ENCODE measurements at places on chromosomes 5 and 9.

DNA sequence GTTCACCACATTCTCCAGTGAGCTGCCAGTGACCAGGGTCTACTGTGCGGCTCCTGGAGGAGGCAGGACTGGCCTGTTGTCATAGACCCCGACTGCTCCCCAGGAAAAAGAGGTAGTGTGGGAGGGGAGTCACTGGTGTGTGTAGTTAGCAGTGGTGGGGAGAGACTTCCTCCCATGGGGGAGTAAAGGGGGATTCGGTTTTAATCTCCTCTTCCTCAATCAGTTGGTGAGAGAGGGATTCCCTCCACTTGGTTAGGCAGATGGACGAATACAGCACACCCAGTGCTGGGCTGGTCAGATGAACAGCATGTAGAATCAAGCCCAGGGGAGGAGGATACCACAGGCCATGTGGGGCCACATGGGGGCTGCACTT lies 207.6 kb upstream of the S1PR3 start:
- no peak for DNase-seq

GRCh38 chr5:123125962-123126732 lies 37.1 kb downstream of the PRDM6 start:
- DNase-seq, result no peak

GRCh38 chr5:128674837-128675446 lies 136.9 kb upstream of the FBN2 start:
- peak; percentile 44 for DNase-seq

GRCh38 chr5:24073107-24073506 lies 565.7 kb downstream of the PRDM9 start:
- DNase-seq, result no peak

- no peak for DNase-seq
These were observed 1860.7 kb upstream of the WWC1 start for GRCh38 chr5:166430491-166431319.

DNA sequence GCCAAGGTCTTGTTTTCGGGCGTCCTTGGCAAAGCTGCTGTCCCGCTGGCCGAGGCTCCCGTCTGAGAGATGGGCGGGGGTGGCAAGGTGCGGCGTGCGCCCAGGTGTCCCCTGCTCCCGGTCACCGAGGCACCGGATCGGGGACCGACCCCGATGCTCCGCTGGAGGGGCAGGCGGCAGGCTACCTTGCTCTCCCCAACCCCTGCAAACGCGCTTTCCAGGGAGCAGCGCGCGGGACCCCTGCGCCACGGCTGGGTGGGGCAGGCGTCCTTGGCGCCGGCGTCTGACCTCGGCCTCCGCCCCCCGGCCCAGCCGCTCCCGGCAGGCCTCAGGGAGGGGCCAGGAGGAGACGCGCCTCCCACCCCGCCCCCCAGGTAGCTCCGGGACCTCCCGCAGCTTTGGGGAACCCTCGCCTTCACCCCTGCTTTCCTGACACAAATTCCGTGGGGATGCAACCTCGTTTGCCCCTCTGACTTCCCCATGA lies 551 bp downstream of the N4BP3 start:
- DNase-seq, result no peak

- peak; percentile 98 for DNase-seq
These were observed 50.5 kb upstream of the EXOC3 start for GRCh38 chr5:392431-392988.

- DNase-seq, result peak; percentile 11
These were observed 105.7 kb upstream of the HAND1 start for GRCh38 chr5:154583671-154584177.

GRCh38 chr9:106993603-106994002 lies 130.6 kb downstream of the ZNF462 start:
- DNase-seq, result no peak

DNA sequence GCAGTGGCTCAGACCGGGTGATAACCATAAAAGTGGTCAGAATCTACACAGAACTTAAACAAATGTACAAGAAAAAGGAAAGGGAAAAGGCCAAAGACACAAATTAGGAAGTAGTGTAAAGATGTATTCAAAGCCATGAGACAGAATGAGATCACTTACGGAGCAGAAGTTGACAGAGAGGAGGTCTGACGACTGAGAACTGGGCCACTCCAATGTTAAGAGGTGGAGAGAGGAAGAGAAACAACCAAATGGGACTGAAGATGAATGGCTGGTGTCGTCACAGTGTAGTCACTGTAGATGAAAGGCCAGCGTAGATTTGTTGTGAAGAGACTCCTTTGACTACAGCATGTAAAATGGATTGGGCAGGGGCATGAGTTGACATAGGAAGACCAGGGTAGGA lies 114.4 kb downstream of the DROSHA start:
- DNase-seq, result no peak

- DNase-seq, result no peak
These were observed 30.2 kb upstream of the NRG2 start for GRCh38 chr5:140073296-140073695.

GRCh38 chr9:18863791-18864190 lies 169.2 kb downstream of the SAXO1 start:
- no peak for DNase-seq

- DNase-seq, result no peak
These were observed 246.9 kb downstream of the MPDZ start for GRCh38 chr9:13032585-13032984.

GRCh38 chr5:177222269-177222668 lies 81.2 kb downstream of the RAB24 start:
- no peak for DNase-seq

GRCh38 chr5:56532466-56532865 lies 282.9 kb upstream of the MAP3K1 start:
- no peak for DNase-seq

DNA sequence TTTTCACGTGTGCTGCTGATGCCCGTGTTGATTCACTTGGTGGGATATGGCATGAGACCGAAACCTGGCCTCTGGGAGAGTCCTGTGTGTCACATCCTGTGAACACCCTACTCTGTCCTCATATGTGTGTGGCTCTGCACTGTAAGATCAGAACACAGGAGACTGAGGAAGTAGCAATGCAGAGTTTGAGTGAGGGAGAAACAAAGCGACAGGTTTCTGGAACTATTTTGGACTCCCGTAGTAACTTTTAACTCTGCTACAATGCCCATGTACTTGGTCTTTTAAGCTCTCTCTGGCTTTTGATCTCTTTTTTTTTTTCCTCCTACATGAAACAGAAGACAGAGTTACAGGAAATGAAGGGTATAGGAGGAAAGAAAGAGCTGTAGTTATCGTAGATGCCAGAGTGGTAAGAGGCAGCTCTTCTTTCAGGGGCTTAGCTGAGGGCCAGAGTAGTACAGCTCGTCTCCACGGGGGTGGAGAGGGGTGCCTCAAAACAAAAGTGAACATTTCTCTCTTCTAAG lies 26.6 kb downstream of the GRAMD2B start:
- DNase-seq, result no peak

GRCh38 chr9:81074221-81074620 lies 615.1 kb downstream of the TLE1 start:
- DNase-seq, result no peak
